Anterior cingulate cortex (tissue), 58 donors: ENCODE measurements at places on chromosomes 4 and X.

- DNase-seq: no peak
These were observed 848.6 kb upstream of the PABPC4L start for GRCh38 chr4:135050086-135050717.

DNA sequence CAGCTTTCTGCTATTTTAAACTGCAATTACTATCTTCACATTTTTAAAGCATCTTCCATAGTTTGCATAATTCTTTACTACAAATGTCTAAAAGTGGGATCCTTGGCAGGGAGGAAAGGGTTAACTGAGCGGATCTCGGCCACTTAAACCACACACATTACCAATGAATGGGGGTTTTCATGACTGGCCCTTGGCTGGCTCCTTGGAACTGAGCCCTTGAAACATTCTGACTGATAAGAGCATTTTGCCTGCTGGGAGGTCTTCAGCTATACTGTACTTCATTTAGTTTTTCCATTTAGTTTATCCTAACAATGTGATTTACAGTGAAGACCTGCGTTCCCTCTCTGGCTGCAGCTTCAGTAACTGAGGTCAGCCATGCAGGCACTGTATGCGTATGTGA lies 31.7 kb upstream of the MFAP3L start:
- no peak for DNase-seq

DNA sequence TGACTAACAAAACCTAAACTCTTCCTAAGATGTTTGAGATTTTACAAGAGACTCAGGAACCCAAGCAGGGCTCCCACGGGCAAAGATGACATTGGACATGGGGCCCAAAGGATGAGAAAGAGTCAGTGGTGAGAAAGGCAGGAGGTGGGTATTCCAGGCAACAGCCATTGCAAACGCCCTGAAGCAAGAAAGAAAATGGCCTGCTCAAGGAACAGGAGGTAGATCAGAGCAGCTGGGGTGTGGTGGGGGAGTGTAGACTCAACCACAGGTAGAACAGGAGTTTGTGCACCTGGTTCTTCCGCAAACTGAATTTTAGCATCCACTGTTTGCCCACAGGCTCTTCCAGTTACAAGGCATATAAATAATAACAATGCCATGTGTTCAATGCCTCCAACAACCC lies 3.3 kb downstream of the PPP2R2C start:
- DNase-seq: no peak

GRCh38 chr4:86307432-86307831 lies 52.4 kb downstream of the MAPK10 start:
- no peak for DNase-seq

DNA sequence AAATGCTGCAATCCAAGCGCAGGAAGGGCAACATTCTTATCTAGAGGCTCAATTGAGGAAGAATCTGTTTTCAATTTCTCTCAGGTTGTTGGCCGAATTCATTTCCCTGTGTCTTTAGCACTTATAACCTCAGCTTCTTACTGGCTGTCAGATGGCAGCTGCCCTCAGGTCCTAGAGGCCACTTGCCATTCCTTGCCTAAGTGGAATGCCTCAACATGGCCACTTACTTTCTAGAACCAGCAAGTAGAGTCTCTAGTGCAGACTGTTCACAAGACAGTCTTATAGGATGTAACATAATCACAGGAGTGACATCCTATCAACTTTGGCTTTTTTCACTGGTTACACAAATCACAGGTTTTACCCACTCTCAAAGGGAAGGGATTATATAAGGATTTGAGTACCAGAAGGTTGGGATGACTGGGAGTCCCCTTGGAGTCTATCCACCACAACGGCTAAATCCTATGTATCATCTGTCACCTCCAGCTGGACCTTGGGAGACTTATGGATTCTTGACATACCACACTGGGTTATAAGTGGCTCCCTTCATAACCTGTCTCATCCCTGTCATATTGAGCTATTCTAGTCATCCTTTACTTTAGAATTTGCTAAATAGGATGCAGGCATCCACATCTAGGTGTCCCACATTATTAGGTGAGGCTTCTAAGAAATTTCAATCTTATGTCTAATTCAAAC lies 297.9 kb upstream of the CTSO start:
- DNase-seq: no peak

DNA sequence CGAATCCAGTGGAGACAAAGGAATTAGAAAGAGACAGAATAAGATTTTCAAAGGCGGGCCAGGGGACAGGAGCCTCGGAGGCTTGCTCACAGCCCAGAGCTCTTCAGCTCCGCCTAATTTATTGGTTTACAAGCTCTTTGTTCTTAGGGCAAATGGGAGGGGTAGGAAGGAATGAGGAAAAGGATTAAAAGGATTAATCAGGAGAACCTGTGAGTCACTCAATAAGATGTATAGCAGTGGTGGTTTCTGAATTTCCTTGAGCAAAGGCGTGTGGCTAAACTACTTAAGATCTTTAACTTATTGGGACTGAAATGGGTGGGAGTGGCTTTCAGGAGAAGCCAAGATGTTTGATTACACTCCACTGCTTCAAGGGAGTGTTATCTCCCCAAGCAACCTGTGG lies 456.0 kb upstream of the SPANXN1 start:
- DNase-seq: no peak

DNA sequence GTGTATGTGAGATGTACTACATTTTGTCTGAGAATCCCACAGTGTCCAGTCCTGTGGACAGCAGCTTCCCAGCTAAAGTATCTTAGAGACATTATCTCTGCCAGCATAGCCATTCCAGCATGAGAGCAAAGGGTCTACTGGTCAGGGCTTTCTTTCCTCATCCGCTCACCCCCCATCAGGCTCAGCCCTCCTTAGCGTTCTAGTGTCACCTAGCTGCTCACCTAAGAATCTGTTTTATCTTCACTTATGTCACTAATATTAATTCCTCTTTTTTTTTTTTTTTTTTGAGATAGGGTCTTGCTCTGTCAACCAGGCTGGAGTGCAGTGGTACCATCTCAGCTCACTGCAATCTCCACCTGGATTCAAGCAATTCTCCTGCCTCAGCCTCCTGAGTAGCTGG lies 15.6 kb downstream of the RUFY3 start:
- no peak for DNase-seq

GRCh38 chrX:114715096-114715495 lies 131.2 kb downstream of the HTR2C start:
- DNase-seq: no peak

DNA sequence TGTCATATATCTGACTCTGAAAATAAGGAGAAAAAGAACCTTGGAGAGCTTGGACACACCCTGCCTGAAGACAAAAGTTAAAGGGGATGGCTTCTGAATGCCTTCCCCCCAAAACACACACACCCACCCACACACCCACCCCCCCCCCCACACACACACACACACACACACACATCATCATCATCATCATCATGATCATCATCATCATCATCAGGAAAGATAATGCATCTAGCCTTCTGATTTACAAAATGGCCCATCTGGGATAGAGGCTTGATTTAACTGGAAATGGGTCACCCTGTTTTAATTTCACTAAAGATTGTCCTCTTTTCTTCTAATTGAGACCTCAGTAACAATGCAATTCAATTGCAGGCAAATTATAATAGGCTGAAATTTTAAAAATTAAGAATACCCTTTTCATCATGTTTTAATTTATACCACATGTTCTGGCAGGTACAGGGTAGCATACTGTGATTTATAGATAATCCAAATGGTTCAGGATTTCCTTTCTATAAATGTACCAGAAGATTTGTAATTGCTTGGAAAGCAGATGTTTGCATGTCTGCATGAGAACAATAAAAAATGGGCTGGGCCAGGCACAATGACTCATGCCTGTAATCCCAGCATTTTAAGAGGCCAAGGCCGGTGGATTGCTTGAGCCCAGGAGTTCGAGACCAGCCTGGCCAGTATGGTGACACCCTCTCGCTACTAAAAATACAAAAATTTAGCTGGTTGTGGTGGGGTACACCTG lies 56.5 kb downstream of the TRIM2 start:
- DNase-seq: no peak

DNA sequence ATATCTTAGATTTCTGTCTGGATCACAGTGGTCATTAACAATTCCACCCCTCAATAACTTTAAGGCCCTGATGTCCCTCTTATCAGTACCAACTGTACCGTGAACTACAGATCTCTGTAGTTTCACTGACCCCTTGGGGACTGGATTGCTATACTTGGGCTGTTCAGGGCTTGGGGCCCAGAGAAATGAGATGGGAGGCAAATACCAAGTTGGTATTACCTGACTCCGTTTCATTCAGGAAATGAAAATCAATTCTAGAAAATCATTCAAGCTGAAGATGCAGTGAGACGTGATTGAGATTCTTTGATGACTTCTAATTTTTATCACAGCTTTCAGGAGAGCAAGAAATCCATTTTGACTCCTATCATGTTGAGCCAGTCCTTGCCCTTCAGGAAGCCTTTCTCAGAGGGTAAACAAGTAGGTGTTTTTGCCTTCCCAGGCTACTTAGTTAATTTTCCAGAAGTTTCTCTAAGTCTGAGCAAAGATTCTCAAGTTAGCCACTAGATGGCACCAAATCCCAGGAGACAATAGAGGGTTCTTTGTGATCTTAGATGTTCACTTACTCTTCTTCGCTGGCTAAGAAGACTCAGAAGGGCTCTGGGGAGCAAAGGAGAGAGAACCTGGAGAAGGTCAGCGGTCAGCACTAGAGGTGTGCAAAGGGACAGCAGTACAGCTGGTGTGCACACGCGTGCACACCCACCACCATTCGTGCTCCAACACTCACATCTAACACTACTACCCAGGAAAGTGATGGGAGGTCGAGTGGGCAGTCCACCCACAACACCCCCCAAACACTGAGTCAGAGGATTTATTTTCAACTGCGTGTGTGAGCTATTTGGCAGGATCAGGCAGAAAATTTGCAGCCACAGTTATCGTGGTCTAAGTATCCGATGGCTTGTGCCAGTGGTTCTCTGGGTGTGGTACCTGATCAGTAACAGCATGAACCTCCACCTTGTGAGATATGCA lies 7.4 kb downstream of the HNRNPH2 start:
- no peak for DNase-seq

DNA sequence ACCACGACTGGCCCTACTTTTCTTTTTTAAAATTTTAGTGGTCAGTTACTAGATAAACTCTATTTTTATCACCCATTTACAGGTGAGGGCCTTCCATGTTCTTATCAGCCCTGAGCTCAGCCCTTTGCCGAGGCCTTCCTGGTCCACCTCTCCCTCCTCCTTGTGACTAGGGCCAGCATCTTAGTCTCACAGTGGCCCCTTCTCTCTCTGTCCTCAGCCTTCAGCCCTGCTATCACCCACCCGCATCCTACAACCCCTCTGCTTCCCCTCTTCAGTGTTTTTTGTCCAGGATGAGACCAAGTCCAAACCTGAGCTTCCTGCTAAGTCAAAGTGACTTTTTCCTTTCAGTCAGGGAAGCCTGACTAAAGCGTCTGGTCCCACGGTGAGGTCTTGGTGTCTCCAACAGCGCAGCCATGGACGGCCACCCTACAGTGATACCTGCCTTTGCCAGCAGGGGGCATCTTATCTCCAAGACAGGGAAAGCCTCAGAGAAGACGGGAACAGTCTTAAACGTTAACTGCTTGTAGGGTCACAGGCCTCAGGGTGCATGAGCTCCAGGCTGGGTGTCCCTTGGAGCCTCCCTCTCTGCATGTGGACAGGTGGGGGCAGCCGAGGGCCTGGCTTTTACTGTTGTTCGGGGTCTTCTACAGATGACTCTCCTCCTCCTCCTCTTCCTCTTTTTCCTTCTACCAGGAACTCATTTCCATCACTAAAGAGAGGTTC lies 11.7 kb upstream of the GAGE10 start:
- peak; percentile 1 for DNase-seq

DNA sequence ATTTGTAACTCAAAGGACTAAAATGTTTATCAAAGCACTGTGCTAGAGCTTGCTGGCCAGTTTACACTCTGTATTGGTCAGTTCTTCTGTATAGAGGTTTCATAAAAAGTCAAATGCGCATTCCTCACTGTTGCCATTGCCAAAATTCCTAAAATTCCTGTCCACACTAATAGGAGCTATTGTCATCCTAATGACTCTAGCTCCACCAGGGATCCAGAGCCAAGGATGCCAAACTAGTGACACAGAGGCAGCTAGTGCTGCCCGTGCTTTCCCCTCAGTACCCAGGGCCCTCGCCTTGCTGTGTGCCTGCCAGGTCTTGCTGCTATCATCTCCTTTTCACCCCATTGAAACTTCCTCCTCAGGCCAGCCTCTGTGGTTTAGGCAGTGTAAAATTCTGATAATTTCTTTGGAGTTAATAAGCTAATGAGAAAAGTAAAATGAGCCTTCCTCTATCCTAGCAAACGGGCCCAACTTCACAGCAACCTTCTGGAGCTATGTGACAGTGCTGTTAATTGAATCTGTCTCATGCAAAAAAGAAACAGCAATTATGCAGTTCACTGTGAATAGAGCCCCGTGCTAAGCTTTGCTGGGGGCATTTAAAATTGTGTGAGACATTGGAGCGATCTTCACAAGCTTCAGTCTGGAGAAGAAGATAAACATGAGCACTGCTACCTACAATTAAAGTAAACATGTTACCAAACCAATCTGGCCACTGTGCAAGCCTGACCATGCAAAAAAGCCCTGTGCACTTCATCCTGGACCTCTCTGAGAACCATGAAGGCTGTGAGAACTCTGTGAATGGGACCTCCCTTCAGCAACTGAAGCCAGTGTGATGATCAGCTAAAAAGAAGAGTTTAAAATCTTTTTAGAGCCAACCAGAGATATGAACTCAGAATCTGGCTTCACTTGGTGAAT lies 43.1 kb upstream of the FGF2 start:
- no peak for DNase-seq

DNA sequence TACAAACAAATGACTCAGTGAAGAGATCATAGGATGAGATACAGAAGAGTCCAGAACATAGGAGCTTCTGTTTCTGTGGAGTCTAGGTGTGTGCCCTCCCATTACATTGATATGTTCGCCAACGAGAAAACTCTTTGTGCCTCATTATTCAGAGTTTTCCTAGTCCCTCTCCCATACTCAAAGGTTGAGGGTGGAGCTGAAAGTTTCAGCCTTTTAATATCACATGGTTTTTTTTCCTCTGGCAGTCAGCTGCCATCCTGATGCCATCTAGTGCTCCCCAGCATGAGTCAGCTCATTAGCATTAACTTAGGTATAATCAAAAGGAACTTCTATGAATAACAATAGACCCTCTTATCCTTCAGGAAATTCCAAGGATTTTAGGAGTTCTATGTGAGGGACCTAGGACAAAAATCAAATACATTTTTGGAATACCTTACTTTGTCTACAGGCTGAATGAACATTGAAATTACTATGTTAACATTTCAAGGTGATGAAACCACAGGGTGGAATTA lies 559.6 kb upstream of the AMOT start:
- no peak for DNase-seq
